CD4-positive, alpha-beta T cell treated with Interleukin-6 at 100 ng/mL for 8 hours (primary cell): ENCODE measurements at places on chromosomes 7 and 10.

DNA sequence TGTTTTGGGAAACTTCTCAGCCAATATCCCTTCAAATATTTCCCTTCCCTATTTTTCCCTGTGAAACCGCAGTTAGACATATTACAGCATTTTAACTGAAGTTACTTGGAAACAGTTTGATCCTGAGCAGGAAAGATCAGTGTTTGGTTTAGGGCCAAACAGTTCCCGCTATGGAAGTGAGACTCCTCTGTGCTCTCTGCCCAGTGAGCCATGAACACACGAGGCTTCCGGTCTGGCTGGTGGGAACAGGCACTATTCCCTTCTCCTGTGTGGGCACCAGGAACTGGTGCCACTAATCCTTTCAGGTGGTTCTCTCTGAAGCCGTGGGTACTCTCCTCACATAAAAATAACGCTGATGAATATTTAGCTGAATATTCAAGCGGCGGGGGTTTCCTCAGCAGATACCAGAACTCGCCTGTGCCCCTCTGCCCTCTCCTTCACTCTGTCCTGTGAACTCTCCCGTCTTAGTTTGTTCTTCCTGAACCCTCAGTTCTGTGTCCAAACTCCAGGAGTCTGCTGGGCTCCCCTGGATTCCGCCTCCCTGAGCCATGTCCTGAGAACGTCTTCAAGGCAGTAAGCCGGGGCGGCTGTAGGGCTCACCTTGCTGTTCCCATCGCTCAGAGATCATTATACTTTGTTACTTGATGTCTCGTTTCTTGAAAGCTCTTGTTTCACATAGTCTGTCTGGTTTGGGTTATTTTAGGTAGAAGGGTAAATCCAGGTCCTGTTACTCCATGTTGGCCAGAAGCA, 25.7 kb downstream of the FOXL3 start:
- DNase-seq = no peak

DNA sequence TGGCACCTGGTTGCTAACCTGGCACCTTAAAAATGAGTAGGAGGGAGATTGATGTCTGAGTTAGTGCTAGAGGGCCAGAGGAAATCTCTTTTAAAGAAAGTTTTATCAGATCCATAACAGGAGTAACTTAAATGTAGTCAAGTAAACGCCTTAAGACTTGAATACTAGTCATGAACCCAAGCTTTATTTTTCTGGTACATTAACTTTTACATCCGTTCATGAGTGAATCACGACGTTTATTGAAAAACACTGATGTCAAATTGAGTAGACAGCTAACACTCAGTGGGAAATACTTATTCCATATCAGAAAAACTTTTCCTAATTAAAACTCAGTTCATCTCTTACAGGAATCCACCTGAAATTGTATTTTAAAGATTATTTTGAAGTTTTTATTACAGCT, 6.9 kb upstream of the LAMB1 start:
- DNase-seq = no peak

GRCh38 chr10:37754538-37755323, 102.7 kb downstream of the ZNF248 start:
- no peak for DNase-seq

DNA sequence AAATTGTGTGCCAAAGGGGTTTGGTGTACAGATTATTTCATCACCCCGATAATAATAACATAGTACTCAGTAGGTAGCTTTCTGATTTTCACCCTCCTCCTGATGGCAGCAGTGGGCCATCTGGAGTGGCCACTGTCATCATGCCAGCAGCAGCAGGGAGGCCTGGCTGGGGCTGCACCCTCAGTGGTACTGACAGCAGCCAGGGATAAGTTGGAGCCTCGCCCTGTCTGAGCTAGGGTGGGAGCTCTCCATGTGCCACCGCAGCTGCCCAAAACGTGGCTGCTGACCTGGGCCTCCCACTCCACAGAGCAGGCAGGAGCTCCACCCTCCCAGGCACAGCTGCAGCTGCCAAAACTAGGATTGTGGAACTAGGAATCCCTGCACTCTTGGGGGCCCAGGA, 700.8 kb upstream of the KCND2 start:
- DNase-seq = no peak

- DNase-seq = no peak
These were observed 302.6 kb downstream of the KLF6 start for GRCh38 chr10:3482200-3482993.

- no peak for DNase-seq
These were observed 88.6 kb downstream of the LYZL1 start for GRCh38 chr10:29377333-29377961.

GRCh38 chr7:80763289-80763688, 124.8 kb downstream of the CD36 start:
- no peak for DNase-seq

- peak; percentile 15 for DNase-seq
These were observed at the start of gene DEPP1 for GRCh38 chr10:44978570-44979280. TSS of gene DEPP1 (minus strand) at chr10:44978809. CDS start at chr10:44978030, 779 bp downstream.
